Activated CD4-positive, alpha-beta memory T cell treated with anti-CD3 and anti-CD28 coated beads for 36 hours (primary cell): ENCODE measurements at places on chromosomes 16 and 17.

- peak; percentile 66 for DNase-seq
Observed at GRCh38 chr17:44216173-44216572, 3.3 kb downstream of the UBTF start.

DNA sequence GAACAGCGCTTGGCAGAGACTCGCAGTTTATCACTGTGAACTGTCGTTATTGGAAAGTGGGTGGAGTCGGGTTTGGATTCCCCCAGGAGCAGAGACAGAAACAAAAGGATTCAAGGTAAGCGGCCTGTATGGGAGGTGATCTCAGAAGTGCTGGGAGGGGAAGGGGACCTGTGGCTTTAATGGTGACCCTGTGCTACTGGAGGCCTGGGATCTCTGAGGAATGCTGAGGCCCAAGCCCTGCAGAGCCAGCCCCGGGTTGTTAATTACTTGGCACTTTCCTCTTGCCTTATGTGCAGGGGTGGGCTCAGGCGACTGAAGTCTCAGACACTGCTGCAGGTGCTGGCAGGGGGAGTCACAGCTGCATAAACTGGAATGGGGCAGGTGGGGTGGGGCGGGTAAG lies 27.4 kb downstream of the IRF8 start:
- no peak for DNase-seq

DNA sequence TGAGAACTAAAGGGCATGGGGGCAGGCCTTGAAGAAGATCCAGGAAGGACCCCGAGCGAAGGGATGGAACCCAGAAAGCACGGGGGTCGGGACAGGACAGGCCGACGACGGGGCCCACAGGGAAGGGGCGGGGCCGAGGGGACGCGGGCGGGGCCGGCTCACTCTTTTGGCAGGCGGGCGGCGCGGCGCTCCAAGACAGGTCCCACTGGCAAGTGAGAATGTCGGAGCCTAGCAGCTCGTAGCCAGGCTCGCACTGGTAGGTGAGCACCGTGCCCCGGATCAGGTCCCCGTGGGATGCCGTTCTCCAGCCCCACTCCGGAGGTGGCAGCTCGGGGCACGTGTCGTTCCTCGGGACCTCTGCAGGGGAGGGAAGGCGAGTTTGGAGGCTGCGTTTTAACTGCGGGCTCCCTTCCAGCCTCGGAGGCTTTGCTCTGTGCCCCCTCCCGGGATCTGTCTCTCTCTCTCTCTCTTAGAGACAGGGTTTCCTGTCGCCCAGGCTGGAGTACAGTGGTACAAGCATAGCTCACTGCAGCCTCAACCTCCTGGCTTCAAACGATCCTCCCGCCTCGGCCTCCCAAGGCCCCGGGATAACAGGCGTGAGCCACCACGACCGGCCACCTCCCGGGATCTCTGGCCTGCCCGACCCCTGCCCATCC lies 13.7 kb upstream of the CDIPT start:
- peak; percentile 51 for DNase-seq

DNA sequence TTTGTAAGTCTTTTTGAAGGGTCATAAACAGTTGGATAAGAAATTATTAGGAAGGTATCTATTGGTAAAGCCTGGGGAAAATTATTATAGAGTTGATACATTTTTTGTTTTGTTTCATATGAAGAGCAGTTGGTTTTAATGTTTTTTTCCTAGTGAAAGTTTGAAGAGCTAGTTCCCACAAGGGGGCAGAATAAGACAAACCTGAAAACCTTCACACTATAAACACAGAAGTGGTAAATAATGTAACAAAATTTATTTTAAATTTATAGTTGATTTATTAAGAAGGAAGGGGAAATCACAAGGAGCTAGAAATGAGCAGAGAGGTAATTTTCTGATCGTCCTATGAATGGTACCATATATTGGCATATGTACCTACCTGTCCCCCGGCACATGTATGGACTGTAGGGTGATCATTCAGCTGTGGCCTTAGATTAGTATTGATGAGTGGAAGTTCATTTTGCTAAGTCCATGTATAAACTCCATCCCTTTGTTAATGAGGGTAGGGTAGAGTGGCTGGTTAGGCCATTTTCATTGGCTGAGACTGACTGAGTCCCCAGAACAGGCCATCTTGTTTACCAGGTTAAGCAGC lies 116.3 kb downstream of the TANC2 start:
- DNase-seq: no peak

DNA sequence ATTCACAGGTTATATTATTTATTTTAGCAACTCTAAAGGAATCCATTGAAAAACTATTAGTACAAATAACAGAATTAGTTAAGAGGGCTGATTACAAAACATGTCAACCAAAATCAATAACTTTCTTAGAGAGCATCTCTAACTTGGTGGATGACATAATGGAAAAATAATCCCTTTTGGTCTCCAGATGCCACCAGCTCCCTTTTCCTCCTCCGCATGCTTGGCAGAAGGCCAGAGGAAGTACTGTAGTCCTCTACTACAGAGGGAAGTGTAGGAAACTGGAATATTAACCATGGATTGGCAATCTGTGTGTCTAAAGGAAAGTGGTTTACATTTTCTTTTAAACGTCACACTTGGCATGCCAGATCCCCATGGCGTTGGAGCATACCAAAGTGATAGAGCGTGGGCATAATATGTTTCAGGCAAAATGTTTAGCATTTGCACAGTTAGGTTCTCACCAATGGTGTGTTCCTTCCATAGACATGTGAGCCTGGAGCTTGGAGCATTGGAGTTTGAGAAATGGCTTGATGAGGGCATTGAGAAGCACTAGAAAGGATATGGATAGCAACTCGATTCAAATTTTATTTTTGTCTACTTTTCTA lies 106.3 kb downstream of the PRKCB start:
- no peak for DNase-seq

- no peak for DNase-seq
Observed at GRCh38 chr17:4632581-4632920, 8.9 kb downstream of the ALOX15 start.

DNA sequence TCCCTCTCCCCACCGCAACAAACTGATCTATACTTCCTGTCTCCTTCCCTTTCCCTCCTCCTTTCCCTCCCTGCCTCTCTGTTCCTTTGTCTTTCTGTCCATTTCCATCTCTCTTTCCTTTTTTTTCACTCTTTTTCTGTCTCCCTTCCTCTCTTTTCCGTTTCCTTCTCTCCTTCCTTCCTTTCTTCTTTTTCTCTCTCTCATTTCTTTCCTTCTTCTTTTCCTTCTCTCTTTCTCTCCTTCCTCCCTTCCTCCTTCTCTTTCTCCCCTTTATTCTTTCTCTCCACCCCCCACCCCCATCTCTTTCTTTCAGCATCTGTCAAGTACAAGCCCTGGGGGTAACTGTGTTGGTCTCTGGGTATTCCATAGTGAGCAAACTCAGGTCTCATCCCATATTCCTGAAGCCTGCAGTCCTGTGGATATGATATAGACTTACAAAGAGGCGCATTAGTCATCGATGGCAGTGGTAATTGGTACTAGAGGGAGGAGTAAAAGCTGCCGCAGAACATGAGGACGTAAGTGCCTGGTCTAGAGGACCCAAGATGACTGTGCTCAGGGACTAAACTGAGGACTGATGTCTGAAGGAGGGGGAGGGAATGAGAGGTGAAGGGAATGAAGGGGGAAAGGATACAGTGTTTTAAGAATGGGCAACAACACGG lies 50.4 kb downstream of the VAT1L start:
- no peak for DNase-seq

DNA sequence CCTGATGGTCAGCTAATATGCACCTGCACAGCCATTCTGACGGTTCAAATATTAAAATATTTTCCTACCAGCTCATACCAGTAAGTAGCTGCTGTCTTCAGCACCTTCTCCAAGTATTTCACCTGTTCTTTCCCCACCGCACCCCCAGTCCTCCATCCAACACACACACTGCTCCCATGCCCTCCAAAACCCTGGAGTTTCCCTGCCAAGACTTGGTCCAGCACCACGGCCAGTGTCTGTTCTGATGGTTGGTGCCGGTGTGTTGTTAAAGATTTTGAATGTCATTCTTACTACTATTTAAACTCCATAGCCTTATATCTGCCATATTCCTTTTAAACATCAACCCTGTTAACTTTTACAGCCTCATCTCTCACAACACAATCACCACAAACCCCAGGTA lies 142.4 kb downstream of the GSG1L start:
- DNase-seq: no peak

- DNase-seq: no peak
Observed at GRCh38 chr16:49593424-49594040, 219.9 kb downstream of the C16orf78 start.

DNA sequence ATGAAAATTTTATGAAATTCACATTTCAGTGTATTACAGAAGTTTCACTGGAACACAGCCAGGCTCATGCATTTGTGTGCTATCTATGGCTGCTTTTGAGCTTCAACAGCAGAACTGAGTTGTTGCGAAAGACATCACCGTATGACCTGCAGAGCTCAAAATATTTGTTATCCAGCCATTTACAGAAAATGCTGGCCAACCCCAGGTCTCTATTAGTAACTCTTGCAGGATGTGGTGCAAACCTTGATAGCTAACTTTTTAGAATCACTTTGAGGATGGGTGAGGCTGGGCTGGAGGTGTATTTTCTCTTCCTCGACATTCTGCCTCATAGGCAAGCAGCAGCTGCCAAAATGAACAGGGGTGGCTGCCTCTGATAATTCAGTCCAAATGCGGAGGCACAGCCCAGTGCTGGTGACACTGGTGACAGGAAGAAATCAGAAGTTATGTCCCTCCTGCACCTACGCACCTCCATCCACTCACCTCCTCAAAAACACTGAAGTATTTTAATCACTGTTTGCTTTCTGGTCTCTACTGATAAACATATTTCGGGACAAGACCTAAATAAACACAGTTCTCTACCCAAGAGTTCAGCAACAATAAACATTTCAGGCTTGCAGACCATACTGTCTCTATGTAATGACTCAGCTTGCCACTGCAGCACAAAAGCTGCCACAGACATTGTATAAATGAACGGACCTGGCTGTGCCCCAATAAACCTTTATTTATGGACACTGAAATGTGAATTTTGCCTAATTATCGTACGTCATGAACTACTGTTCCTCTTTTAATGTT lies 28.5 kb downstream of the ARHGAP17 start:
- no peak for DNase-seq

GRCh38 chr17:65772989-65773388 lies 211.5 kb upstream of the AXIN2 start:
- no peak for DNase-seq
